Naive thymus-derived CD4-positive, alpha-beta T cell (primary cell): ENCODE measurements at places on chromosomes 5 and 9.

- DNase-seq = no peak
Measured at GRCh38 chr9:112884101-112884500, 6.6 kb downstream of the SLC46A2 start.

- no peak for DNase-seq
Measured at GRCh38 chr5:156526081-156526925, 199.3 kb downstream of the SGCD start.

- no peak for DNase-seq
Measured at GRCh38 chr9:128882677-128883603, 1.0 kb downstream of the LRRC8A start.

GRCh38 chr5:81779125-81779915 is 28.4 kb upstream of the SSBP2 start:
- DNase-seq = peak; percentile 24

GRCh38 chr5:14869233-14869632 is 2.3 kb downstream of the ANKH start:
- no peak for DNase-seq

DNA sequence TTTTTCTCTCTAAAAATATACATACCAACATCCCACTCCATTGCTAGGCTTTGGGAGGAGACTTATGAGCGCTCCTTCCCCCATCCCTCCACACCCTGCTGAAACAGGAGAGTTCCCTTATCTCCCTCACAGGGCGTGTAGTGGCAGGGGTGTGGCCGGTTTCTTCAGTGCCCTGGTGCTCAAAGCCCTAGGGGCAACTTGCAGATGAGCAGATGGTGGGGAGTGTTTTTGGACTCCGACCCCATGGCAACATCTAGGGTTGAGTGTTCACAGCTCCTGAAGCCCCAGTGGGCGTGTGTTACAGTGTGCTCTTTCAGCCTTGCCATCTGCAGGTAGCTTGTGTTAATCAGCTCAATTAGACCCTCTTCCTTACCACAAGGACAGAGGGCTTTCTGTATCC is 409.5 kb downstream of the MAT2B start:
- no peak for DNase-seq

DNA sequence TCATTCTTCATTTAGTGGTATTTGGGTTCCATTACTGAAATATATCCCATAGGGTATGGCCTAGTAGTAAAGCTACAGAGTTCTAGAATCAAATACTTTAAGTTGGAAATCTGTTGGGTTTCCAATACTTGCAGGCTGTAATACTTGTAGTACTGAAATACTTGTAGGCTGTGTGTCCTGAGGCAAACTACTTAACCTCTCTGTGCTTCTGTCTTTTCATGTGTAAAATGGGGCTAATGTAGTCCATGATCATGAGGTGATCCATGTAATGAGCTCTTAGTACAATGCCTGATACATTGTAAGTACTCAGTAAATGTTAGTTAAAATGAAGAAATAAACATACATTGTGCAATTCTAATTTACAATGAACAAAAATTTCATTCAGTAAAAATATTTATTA is 368.9 kb downstream of the CSNK1G3 start:
- no peak for DNase-seq

DNA sequence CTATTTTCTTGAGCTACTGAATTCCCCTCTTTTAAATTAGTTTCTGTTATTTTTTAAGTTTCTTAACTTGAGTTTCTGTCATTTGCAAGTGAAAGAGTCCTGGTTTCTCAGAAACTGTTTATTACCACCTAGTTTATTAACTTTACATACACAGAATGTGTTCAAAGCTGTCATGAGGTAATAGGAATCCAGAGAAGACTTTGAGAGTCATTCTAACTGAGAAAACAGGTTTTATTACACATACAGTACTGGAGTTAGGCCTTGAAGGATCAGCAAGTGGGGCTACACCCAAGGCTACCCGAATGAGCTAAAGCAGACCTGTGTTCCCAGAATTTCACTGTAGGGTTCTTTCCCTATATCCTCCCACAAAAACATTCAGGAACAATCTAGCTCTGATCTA is 33.1 kb downstream of the FAM114A2 start:
- DNase-seq = no peak

DNA sequence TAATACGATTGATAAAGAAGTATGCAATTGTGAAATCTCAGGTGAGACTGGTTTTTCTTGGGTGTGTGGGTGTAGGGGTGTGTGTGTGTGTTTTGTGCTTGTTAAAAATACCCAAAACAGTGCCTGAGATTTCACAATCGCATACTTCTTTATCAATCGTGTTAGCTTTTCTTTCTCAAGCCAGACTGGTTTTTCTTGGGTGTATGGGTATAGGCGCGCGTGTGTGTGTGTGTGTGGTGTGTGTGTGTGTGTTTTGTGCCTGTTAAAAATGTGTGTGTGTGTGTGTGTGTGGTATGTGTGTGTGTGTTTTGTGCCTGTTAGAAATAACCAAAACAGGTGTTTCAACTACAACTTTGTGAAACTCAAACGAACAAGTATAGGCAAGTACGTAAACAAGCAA is 53.7 kb downstream of the CERT1 start:
- no peak for DNase-seq

GRCh38 chr5:156031181-156031580 is 295.8 kb upstream of the SGCD start:
- no peak for DNase-seq

DNA sequence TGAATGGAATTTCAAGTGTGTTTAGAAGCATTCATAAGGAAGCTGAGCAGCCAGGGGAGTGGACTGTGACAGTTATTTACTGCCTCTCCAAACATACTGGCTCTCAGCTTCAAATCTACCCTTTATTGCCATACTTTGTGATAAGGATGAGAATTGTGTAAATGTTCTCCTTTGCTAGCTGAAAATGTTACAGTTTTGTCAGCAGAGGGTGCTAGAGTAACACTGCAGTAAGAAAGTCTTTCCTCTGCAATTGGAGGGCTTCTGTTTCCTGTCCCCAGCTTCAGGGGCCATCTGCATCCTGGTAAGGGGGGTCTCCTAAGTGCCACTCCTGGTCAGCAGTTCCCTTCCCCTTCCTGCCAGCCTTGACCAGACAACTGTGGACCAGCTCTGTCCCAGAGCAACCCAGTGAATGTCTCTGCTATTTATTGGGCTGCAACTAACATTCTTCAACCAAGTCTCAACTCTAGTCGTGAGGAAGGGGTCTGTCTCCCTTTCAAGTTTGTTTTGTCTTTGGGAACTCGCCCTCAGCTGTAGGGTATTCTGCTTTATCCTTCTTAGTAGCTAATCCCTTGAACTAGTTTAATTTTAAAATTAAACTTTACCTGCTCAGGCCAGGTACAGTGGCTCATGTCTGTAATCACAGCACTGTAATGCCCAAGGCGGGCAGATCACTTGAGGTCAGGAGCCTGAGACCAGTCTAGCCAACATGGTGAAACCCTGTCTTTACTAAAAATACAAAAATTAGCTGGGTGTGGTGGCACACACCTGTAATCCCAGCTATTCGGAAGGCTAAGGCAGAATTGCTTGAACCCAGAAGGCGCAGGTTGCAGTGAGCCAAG is 45.3 kb downstream of the RAPGEF6 start:
- peak; percentile 8 for DNase-seq

DNA sequence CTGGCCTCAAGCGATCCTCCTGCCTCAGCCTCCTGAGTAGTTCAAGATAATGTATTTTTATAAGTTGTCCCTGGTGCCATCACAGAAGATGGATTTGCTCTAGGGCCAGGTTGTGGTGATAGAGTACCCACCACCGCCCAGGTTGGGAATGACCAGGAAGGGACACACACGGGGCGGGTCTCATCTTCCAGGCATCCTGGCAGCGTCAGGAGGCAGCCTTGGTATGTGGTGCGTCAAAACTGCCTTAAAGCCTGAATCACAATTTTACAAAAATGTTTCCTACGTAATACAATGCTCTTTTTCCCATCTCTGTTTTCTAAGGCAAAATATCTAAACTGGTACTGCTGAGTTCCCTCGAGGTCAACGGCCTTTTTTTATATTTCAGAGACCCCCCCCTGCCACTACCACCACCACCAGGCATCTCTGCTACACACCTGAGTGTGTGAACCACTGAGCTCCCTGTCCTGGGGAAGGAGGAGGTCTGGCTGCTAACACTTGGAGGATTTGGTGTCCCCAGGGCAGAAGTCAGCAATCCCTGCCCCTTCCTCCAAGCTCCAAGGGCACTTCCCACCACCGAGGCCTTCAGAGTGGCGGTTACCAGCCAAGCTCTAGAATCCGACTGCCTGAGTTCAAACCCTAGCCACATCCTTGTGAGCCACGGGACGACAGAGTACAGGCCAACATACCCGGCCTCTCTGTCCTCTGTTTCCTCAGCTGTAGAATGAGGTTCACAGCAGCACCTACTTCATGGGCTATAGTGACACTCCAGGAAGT is 47.3 kb downstream of the SLC6A7 start:
- DNase-seq = no peak

DNA sequence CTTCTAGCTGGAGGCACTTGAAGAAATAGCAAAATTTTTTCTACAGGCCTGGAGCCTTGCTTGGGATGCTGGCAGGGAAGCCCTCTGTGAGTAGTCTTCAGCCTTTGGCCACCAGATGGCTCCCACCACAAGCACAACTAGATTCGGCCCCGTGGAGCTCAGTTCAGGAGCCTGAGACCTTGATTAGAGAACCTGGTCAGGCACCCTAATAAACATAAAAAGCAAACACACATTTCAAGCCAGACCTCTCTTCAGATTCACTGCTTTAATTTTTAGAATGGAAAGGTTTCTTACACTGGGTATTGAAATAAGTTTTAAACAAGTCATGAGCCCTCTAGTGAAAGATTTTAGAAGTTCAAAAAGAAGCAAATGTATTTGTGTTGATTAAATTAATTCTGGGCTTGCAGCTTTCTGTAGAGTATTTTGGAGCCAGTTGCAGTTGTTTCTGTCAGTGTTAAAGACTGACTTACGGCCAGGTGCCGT is 41.4 kb downstream of the GLRX start:
- peak; percentile 74 for DNase-seq

DNA sequence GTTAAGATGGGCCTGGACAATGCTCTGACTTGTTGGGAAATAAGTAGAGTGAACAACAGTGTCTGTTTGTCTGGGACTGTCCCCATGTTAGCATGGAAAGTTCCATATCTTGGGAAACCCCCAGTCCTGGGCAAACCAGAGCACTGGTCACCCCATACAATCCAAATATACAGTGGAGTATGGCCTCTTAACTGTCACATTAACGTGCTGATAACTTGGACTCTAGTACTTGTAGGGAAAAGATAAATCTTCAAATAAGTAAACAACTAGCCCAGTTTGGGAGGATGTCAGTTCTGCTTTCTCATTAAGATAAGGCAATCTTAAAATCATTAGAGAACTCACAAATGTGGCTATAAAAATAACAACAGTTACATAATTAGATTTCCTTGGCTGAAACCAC is 47.6 kb upstream of the JAK2 start:
- DNase-seq = no peak

- no peak for DNase-seq
Measured at GRCh38 chr5:103057208-103058130, 62.5 kb downstream of the GIN1 start.

DNA sequence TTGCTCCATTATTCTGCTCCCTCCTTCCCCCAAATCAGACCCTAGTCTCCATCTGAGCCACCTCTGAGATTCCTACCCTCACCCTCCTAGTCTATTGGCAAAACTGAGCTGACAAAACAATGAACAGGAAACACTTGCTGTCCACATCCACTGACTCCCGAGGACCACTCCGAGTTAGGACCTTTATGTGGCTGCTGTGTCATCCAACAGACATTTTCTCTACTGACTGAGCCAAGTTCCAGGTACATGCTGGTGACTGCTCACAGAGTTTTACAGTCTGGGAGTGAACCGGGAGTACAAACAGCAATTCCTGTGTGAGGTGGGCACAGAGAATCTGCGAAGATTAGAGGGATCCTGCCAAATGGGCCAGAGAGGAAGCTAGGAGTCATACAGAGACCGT is 39.2 kb downstream of the CFAP90 start:
- no peak for DNase-seq

- DNase-seq = no peak
Measured at GRCh38 chr5:175698401-175699115, 40.7 kb downstream of the HRH2 start.

DNA sequence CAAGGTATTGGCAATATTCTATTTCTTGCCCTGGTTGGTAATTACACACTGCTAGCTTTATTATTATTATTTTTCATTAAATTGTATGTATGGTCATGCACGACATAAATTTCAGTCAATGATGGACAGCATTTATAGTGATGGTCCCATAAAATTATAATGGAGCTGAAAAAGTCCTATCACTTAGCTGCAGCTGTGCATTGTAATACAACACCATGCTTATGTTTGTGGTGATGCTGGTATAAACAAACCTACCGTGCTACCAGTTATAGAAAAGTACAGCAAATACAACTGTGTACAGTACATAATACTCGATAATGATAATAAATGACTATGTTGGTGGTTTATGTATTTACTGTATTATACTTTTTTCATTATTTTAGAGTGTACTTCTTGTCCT is 65.5 kb downstream of the NR3C1 start:
- no peak for DNase-seq

- no peak for DNase-seq
Measured at GRCh38 chr9:15843316-15843715, 290.5 kb downstream of the CCDC171 start.

DNA sequence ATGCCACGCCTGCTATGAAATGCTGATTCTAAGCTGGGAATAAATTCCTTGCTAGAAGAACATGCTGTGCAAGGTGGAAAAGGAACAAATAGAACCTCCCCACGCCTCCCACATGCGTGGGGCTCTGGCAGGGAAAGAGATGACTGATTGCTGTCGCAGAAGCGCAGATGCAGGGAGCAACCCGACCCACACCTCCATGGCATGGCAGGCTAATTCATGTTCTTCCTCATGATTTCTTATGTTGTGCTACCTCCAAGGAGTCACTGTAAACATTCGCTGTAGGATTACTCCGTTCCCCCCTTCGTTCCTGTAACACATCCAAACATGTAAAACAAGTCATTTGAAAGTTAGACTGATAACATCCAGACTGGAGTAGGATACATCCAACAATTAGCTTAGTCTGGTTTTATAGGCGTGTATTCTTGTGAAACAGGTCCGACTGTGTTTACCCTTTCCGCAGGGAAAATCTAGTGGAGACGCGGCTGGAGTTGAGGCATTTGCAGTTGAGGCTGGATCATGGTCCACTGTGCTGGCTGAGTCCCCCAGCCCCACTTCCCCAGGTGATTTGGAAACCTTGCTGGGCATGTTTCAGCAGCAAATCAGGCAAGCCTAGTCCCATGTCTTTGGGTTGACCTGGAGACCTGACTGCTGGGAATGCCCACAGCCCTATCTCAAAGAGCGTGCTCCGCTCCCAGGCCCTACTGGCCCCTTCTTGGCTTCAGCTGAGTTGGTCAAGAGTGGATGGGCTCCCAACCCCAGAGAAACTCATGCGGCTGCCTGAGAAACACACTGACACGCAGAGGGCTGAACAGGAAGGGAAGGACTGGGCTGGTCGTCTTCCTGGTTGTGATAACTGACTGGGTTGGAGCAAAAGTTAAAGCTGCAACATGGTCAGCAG is 24.8 kb upstream of the ANKRD33B start:
- no peak for DNase-seq

DNA sequence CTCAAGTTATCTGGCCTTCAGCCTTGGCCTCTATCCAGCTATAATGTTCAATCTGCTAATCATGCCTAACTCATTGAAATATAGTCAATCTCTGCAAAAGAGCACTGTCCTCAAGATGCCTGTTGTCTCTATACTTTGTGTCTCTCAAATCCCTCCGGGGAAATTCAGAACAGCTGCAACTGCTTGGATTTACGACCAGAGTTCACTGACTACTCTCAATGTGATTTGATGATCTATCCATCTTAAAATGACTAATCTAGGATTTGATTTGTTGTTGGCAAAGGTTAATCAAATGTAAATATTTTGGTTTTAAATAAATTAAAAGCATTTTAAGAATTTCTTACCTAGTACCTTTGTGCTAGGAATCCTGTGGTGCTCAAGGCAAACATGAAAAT is 40.9 kb downstream of the SVEP1 start:
- no peak for DNase-seq
